ENCODE measurements at places on chromosomes 12 and 14.

DNA sequence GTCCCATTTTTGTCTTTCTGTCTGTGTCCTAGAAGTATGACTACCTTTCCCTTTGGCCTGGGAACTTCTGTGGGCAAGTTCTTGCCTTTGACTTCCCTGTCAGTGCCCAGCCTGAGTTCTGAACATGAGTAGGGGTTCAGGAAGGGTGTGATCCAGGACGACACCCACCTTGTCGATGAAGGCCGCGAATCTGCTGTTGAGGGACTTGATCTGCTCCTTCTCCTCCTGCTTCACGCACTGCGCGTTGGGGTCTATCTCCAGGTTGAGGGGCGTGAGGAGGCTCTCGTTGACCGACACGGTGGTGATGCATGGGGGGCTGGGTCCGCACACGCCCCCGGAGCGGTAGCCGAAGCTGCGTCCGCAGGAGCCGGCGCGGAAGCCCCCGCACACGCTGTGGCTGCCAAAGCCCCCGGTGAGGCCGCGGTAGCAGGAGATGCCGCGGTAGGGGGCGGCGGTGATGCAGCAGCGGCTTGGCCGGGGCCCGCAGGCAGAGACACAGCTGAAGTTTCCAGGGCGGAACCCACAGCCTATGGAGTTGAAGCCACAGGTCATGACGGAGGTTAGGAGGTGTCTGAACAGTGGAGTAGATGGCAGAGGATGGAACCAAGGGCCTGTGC lies at the start of gene KRT83:
Gene KRT83 (minus strand): TSS at position 615 of the 617 bp plus-strand sequence. CDS start 63 bp downstream, at position 552.
- DNase-seq: no peak

- DNase-seq: no peak
These were observed 147.3 kb upstream of the RFLNA start for GRCh38 chr12:124147575-124147974.

DNA sequence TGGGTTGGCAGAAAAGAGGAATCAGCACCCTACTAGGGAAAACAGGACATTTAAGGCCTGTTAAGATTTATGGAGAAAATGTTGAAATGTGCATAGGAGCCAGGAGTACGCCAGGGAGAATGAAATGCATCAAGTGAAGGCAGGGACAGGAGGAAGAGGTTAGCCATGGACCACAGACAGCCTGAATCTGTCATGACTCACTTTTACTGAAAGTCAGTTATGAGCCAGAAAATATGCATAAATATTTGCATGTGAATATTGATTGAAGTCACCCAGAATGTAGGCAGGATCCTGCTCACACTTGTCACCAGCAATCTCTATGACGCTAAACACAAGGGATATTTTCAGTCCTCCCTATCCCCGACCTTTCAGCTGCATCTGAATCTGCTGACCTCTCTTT lies 25.1 kb upstream of the CDK17 start:
- DNase-seq: no peak

DNA sequence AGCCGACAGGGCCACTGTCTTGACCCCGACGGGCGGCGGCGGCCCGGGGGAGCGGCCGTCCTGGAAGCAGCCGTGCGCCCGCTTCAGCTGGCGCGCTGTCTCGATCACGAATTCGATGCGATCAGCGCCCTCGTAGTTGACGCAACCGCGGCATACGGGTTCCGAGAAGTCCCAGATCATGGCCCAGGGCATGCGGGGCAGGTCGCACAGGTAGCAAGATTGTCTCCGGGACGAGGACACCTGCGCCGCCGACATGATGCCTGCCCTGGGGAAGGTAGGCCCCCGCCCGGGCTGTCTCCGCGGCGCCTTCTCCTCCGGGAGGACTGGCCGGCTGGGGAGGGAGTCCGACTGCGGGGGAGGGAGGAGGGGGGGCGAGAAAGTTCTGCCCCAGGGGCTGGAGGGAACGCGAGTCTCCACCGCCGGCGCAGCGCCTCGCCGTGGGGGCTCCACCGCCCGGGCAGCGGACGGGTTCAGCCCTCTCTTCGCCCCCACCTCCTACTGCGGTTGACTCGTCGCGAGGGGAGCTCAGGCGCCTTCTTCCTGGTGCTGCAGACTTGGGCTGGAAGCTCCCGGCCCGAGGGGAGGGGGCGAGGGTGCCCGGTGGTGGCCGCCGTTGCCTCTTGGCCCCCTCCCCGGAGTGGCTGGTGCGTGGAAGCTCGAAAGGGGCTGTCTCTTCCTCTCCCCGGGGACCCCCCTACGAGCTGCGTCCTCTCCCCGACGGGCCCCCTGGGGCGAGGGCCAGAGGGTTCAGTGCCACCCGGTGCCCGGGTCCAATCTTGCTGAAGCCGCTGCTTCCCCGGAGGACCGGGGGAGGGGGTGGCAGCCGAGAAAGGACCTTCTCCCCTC lies 747 bp downstream of the IRF2BPL start:
- DNase-seq: peak; percentile 49

GRCh38 chr14:95235351-95235750 lies 78.0 kb upstream of the DICER1 start:
- no peak for DNase-seq

- DNase-seq: no peak
These were observed 81.5 kb downstream of the DICER1 start for GRCh38 chr14:95075789-95076188.

Data from cerebellar cortex (tissue), 1 donor.